ENCODE measurements at places on chromosomes 6 and 20. TPM values are rescaled to one million over a fixed set of nuclear protein-coding genes. Genes with fewer than 3 reads are reported as not detected.

DNA sequence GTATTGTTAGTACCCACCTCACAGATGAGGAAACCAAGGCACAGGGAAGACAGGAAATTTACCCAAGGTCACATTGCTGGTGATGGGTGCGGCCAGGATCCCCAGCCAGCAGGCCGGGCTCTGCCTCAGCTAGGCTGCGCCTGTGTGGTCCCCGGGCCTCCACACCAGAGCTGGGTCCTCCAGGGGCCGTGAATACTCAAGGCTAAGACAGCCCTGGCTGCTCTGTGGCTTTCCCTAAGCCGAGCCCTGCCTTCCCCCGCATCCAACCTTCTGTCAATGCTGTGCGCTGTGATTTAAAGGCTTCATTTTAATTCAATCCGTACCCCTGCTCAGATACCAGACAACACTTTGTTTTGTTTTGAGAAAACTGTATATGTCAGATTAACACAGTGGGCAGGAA is 246.7 kb downstream of the TTLL2 start:
- no peak for DNase-seq

DNA sequence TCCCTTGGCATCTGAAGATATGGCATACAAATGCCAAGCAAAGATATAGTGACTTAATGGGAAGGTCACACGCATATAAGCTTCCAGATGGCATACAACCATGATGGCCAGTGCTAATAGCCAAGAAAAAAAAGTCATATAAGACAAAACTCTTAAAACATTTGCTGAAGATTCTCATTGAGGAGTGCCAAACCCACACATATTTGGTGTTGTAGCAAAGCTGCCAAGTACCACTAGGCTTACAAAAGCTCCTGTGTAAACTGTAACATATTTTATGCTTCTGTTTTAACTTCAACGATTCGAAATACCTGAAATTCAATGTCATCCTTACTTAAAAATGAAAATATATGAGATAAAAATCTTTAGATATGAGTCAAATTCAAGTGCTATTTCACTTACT is 123.0 kb downstream of the HMGCLL1 start:
- no peak for DNase-seq

GRCh38 chr20:17380801-17381200 is 150.4 kb downstream of the BFSP1 start:
- DNase-seq = no peak

- DNase-seq = no peak
Observed at GRCh38 chr6:15709651-15710269, 46.9 kb upstream of the DTNBP1 start.

DNA sequence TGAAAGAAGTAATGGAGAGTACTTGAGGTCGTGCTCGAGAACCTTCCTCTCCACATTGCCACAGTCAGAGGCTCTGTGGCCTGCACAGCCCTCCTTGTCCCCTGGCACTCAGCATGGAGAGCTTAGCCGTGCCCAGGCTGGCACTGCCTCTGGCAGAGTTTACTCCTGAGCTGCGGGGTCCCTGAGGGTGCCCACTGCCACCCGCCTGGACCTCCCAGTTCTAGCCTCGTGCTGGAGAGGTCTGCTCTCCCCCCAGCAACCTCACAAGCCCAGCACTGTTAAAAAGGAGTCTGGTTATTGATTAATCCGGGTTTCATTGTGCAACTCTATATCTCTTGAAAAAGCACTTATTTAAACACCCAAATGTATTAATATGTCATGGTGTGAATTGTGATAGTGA is 226.8 kb downstream of the TMEM242 start:
- DNase-seq = peak; percentile 54

DNA sequence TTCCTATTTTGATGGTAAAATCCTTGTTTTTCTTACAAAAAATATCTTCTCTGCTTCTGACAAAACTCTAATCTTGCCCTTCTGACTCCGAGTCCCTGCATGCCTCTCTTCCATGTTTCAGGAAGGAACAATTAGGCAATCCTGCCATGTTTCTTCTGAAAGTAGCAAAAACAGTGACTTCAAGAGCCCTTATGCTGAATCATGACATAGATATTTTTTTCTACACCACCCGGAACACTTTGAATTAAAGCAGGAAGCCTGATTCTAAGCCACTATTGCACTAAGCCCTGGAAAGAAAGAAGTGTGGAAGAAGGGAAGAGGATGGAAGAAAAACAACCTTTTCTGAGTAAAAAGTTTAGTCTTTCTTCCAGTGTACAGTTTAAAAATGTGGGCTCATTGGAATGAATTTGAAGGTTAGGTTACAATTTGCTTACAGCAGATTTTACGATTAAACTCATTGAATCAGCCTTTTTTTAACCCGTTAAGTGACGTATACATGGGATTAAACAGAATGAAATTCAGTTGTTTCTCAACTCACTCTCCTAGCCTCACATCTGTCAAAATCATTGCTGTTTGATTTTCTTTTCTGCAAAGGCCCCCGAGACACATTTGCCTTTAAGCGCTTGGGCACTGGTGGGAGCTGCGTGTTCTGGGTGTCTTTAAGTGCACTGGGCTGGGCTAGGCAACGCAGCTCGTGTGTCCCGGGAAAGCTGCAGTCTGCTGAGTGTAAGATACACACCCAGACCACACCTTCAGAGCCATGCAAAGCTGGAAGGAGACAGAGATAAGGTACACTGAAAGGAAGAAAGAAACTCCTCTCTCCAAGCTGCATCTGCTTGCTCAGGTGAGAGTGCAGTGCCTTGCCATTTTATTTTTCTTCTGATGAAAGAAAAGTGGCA is 159.4 kb upstream of the CITED2 start:
- DNase-seq = peak; percentile 57

DNA sequence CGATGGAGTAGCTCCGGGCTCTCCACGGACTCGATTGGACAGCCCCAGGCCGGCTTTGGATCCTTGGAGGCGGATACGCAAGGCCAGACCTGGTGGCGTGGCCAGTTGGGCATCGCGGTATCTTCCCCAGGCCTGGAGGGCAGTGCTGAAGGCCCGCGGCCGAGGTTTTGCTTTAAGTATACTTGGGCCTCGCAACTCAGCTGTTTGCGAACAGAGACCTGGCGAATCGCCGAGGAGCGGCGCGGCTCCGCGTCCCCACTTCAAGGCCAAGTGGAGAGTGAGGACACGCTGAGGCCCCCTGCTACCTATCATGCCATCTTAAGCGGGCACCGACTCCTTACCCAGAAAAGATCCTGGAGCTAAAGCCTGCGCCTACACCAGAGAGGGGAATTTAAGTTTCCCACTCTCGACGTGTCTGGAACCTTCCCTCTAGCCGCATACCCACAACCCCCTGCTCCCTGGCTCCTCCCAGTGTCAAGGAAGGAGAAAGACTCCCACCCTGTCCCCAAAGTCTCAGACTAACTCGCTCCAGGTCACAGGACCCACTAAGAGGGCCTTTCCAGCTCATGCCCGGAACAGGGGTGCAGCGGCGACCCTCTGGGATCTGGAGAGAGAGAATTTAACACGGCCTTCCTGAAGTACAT is 4.1 kb downstream of the LINC00237 start:
- DNase-seq = peak; percentile 29

DNA sequence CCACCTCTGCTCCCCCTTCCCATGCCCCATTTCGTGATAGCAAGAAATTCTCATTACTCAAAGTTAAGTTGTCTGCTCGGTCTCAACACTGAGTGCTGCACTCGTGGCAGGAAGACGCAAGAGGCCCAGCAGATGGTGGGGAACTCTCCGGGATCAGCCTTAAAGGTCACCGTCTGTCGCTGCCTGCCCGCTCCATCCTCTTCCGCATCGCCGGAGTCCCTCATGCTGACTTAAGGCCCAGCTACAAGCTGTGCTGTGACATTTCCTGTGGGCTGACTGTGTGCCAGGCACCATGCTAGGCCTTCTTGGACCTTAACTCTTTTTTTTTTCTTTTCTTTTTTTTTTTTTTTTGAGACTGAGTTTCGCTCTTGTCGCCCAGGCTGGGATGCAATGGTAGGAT is 17.8 kb downstream of the GRM4 start:
- DNase-seq = no peak

GRCh38 chr6:165987483-165988301 is 180.0 kb downstream of the TBXT start:
- peak; percentile 75 for DNase-seq

GRCh38 chr6:41965429-41966213 is 24.0 kb upstream of the CCND3 start:
- no peak for DNase-seq

DNA sequence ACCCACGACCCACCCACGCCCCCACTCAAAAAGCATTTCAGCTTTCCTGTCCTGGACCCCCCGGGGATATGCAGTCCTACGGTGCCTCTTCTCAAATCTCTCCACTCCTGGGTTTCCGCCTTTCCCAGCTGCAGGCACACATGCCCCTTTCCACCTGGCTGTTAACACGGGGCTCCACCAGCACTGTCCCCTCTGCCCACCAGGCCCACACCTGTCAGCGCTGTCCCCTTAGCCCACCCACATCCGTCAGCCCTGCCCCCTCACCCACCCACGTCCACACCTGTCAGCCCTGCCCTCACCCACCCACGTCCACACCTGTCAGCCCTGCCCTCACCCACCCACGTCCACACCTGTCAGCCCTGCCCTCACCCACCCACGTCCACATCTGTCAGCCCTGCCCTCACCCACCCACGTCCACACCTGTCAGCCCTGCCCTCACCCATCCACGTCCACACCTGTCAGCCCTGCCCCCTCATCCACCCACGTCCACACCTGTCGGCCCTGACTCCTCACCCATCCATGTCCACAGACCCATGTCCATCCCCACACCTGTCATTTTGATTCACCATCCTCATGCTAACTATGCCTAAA is 11.6 kb downstream of the RNASET2 start:
- DNase-seq = no peak

DNA sequence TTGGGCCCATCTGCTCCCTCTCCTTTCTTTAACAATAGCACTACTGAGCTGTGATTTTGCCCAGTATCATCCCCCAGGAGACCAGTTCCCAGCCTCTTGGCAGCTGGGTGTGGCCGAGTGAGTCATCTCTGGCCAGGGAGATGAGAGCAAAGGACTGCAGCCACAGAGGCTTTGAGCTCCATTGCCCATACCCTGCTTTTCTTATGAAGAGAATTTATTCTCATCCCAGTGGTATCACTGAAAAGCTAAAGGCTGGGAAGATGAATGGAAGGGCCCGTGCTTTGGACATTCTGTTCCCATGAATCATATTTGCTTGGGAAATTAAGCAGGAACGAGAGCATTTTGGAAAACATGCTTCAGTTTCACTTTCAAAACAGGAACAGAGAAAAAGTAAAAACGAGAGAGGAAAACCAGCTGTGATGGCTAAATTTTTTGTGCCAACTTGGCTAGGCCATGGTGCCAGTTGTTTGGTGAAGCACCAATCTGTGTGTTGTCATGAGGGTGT is 14.9 kb downstream of the CST3 start:
- no peak for DNase-seq

GRCh38 chr20:46741924-46742668 is 32.6 kb downstream of the SLC2A10 start:
- DNase-seq = no peak

GRCh38 chr6:72216222-72217068 is 330.1 kb downstream of the RIMS1 start:
- DNase-seq = peak; percentile 7

- DNase-seq = no peak
Observed at GRCh38 chr6:105515054-105515453, 112.2 kb upstream of the PREP start.

GRCh38 chr20:47843886-47844567 is 58.7 kb upstream of the SULF2 start:
- DNase-seq = no peak

GRCh38 chr6:81511423-81511822 is 241.1 kb downstream of the TENT5A start:
- no peak for DNase-seq

DNA sequence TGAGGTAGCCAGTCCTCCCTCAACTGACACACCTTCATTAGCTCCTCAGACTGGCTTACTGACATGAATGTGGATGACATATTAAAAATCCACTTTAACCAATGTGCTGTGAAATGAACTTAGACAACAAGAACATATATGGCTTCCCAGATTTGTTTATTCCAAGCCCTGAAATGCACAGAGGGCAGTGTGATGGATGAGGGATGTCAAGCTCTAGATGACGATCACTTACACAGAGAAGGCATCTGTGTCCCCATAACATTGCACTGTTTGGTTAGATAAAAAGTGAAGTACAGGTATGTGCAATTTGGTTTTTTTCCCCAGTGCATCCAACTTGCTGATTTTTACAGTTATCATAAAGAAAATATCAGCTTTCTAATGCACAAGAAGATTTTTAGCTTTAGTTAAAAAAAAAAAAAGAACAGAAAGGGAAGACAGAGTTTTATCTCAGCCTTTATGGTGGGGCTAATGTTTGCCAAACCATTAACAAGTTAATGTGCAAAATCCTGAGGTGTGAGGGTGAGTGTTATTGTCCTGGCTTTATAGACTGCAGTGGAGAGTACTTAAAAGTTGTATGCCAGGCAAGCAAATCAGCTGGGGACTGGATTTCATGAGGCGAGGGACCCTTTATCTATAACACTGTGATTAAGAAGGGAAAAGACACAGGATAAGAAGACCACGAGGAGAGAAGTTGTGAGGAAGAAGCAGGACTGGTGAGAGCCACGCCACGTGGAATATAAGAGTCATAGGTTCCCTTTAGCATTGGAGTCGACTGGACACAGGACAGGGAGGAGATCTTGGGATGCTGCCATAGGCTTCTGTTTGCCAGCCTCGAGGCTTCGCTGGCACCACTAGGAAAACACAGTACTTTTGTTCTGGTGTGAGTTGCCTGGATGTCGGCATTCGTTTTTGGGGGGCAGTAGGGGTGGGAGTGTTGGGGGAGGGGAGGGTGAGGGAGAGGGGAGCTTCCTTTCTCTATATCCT is 90.0 kb upstream of the BACH2 start:
- no peak for DNase-seq

GRCh38 chr6:158630938-158631616 is 13.5 kb downstream of the DYNLT1 start:
- DNase-seq = peak; percentile 20

DNA sequence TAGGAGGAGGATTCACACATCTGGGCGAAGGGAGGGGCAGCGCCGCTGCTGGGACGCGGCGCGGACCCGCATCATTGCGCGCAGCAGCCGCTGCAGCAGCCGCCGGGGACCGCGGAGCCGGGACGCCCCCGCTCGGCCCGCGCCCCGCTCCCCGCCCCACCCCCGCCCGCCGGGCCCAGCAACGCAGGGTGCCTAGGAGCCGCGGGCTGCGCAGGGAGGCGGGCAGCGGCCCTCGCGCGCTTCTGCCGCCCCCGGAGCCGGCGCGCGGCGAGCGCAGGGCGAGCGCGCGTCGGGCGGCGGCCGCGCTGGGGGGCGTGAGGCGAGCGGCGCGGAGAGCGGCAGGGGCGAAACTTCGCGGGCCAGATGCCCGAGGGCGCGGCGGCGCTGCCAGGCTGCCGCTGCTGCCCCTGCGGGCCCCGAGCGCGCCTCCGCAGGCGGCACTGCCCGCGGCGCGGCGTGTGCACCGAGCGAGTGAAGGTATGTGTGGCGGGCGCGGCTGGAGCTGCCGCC is at the start of gene NKAIN2:
NKAIN2 (plus strand) TSS at position 362 of the 510 bp plus-strand sequence.
- no peak for DNase-seq

The DEF6 gene
- 11.2 TPM for total RNA-seq

The ULBP1 gene
- 6.2 TPM for total RNA-seq

The COL9A3 gene
- 26.1 TPM for total RNA-seq

The RARS2 gene
- total RNA-seq = 40.5 TPM

The CTAGE9 gene
- total RNA-seq = not detected

The YTHDF1 gene
- 33.8 TPM for total RNA-seq

The ZFAND3 gene
- total RNA-seq = 48.0 TPM

The IP6K3 gene
- total RNA-seq = 1.6 TPM

The ACSS1 gene
- total RNA-seq = 38.9 TPM

The CAPN11 gene
- total RNA-seq = 0.15 TPM

The RBM24 gene
- total RNA-seq = 1.9 TPM

Measured in lung (tissue), 17 donors.